ENCODE measurements at places on chromosomes 3 and 15.

DNA sequence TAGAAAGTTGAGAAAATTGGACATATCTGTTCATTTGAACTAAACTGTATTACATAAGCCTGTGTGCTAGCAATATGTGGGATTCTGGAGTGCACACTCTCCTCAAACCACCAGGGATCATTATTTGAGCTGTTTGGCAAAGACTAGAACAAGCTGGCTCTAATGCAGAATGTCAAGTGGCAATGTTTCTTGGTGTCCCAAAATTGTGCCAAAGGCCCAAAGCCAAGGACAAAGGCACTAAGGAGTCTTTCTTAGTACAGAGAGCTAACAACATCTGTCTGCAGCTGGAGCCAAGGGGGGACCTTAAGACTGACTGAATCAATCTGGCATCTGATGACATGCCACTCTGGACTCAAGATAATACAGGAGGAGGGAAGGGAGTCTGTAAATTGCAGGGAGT is 76.7 kb upstream of the STRIT1 start:
- no peak for DNase-seq

- no peak for DNase-seq
These were observed 1.1 kb downstream of the CHCHD4 start for GRCh38 chr3:14123308-14124222.

- DNase-seq, result no peak
These were observed 563.6 kb upstream of the NAALADL2 start for GRCh38 chr3:174295306-174296092.

- no peak for DNase-seq
These were observed 67.6 kb upstream of the NTRK3 start for GRCh38 chr15:88323976-88324740.

GRCh38 chr3:119582178-119582577 is 2.9 kb downstream of the ADPRH start:
- DNase-seq, result no peak

DNA sequence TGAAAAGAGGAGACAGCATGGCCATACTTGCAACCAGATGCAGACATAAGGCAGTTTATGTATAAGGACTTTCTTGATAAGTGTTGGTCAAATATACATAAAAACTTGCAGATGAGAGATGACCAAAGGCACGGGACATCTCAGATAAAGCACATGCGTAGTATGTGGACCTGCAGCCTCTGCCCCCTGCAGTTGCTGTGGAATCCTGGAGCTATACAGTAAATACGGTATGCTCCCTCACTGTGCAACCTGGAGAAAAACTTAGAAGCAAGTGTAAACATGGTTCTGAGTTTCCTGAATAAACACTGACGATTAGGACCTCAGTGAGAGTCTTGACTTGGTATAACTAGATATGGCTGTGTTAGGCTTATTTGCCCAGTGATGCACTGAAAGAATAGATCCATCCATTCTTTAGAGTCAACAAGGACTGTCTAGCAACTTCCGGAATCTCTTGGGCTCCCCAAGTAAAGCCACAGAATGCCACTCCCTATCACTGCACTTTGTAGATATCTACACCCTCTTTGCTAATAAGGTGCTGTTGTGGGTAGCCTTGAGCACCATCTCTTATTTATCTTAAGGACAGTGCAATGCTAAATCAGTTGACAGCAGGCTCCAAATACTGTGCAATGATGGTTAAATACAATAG is 40.2 kb downstream of the GJD2 start:
- no peak for DNase-seq

- DNase-seq, result no peak
These were observed 46.5 kb upstream of the LIMD1 start for GRCh38 chr3:45547764-45548680.

DNA sequence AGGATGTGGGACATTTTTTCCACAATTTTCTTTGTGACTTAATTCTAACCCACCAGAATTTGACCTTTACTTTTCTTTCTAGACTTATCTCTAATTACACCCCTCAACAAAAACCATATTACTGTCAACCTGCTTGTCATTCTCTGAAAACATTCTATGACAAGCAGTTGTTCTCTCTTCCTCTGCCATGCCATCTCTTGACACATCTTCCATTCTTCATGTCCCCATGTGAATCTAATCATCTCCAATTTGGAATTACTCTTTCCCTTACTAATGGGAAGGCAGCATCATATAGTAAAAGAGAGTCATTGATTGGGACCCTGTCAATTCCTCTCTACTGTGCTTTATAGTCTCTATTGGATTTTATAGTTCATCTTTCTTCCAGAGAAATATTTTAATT is 61.3 kb upstream of the P2RY1 start:
- no peak for DNase-seq

- DNase-seq, result no peak
These were observed 708.9 kb downstream of the NTRK3 start for GRCh38 chr15:87547470-87548181.

Data from activated CD4-positive, alpha-beta T cell treated with anti-CD3 and anti-CD28 coated beads for 1 hour (primary cell).